ENCODE measurements at places on chromosomes 2 and 18. TPM values are rescaled to one million over a fixed set of nuclear protein-coding genes. Genes with fewer than 3 reads are reported as not detected.
A peak's percentile ranks its signal among the peaks of the same experiment; 100 is the strongest.

The BMP10 gene
- total RNA-seq: not detected

The PJVK gene
- 3.7 TPM for total RNA-seq

The SAG gene
- not detected for total RNA-seq

The ACTG2 gene
- total RNA-seq: 173 TPM

- H3K36me3 ChIP-seq: no peaks in the 10 kb centered on the region
- H3K27ac ChIP-seq: peak overlapping the region; percentile 88
- no peak overlapping the region for H3K4me3 ChIP-seq
- peaks cover 2% of the 10 kb centered on the region for H3K27me3 ChIP-seq
Measured at GRCh38 chr2:31297751-31298150, 63.8 kb downstream of the EHD3 start.

The SLC5A7 gene
- total RNA-seq: not detected

- no peak for DNase-seq
- peaks cover 2% of the 10 kb centered on the region for H3K36me3 ChIP-seq
- no peak overlapping the region for H3K27ac ChIP-seq
- H3K4me1 ChIP-seq: peaks cover 16% of the 10 kb centered on the region
Measured at GRCh38 chr2:205848601-205849000, 166.3 kb downstream of the NRP2 start.

GRCh38 chr2:208906330-208906729, 499.7 kb downstream of the PTH2R start:
- no peak overlapping the region for H3K27ac ChIP-seq
- DNase-seq: no peak
- H3K27me3 ChIP-seq: no peaks in the 10 kb centered on the region

The REL gene
- total RNA-seq: 4.9 TPM
